ENCODE measurements at places on chromosomes 11 and 22.

- no peak for DNase-seq
Observed at GRCh38 chr11:110679323-110679975, 32.8 kb downstream of the ARHGAP20 start.

DNA sequence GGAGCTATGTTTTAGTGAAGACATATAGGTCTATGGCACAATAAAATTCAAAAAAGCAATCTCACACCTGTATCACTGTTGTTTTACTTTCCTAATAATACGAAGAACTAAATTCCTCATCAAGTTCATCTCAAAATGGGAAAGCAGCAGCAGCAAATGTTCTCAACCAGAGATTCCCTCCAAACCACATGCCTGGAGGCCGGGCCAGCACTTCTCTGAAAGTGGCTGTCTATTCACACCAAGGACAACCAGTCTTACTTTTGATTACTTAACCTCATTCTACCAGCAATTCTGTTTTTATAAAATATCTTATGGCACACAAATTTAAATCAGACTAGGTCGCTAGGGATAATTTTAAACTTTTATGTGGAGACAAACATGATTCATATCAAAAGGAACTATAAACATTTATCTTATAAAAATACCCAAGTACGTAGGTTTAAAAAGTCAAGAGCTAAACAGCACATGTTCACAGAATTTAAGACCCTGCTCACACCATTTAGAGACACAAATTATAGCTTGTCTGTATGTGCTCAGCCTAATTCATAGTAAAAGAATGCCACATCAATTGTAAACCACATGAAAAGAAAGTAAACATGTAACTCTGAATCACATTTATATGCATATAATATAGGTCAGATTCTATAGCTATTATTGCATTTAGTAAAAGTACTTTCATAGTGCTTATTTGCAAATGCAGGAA, 46.1 kb downstream of the RRAS2 start:
- no peak for DNase-seq

GRCh38 chr11:117664897-117665296, 132.1 kb downstream of the DSCAML1 start:
- DNase-seq = no peak

GRCh38 chr22:38327805-38328204, 10.6 kb upstream of the CSNK1E start:
- DNase-seq = no peak

- DNase-seq = no peak
Observed at GRCh38 chr22:20116376-20116950, 559 bp downstream of the RANBP1 start.

- DNase-seq = no peak
Observed at GRCh38 chr22:48832592-48832991, 995.1 kb downstream of the BRD1 start.

DNA sequence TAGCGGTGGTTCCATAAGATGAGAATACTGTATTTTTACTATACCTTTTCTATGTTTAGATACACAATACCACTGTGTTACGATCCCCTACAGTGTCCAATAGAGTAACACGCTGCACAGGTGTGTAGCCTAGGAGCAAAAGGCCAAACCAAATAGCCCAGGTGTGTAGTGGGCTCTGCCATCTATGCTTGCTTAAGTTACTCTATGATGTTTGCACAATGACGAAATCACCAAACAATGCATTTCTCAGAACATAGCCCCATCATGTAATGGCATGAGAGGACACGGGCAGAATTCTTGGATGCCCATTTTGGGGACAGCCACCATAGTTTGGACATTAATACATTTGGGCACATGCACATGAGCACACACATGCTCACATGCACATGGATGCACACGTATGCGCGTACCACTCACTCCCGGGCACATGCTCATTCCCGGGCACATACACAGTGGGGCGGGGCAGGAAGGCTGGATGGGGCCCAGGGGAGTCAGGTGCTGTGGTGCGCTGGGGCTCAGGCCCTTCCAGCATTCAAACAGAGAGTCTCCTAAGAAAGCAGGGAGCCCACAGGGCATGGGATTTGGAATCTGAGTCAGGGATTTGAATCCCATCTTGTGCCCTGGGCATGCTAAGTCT, 51.1 kb downstream of the RTN4R start:
- DNase-seq = no peak

GRCh38 chr11:72618803-72619202, 55.4 kb downstream of the PDE2A start:
- DNase-seq = no peak

DNA sequence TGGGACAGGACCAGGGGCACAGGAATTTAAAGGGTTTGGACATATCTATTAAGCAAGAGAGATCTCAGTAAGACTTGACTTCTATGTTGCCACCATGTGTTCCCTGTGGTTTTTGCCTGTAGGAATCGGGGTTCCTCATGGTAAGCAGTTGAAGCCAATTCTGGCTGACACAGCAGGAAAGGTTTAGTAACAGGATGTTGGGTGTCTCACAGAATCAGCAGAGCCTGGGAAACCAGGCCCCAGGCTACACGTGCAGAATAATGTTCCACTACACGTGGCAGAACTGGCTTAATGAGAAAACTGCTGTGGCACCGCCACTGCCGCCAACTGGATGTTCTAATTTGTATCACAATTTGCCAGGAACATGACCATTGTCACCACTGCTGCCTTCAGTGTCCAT, 264.6 kb upstream of the PLET1 start:
- DNase-seq = no peak

- DNase-seq = no peak
Observed at GRCh38 chr11:43269254-43269918, 42.4 kb upstream of the API5 start.

DNA sequence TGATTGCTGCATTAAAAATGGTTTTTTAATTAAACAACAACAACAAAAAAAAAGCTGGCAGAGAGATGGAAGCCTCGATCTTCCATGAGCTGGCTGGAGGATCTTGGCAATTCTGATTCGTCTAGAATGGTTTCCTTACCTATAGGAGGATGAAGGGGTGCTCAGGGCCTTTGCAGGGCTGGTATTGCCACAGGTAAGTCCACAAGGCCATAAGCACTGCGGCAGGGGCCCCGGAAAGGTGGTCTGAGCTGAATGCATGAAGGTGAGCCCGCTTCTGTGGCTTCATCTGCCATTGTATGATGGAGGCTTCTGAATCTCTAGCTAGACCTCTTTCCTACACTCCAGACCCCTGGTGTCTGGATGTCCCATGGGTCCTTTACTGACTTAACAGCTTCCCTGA, 101.5 kb downstream of the TSPAN18 start:
- no peak for DNase-seq

Data from T-cell (primary cell).